ENCODE measurements at places on chromosomes 2 and 18. TPM values are rescaled to one million over a fixed set of nuclear protein-coding genes. Genes with fewer than 3 reads are reported as not detected.

DNA sequence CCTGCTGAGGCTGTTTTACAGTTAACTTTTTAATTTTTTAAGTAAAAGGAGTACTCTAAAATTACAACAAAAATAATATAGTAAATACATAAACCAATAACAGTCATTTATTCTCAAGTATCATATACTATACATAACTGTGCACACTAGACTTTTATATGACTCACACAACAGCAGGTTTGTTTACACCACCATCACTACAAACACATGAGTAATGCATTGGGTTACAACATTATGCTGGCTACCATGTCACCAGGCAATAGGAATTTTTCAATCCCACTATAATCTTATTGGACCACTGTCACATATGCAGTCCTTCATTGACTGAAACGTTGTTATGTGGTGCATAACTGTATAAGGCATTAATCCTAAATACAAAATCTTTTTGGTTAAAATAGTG, 42.5 kb downstream of the RASGRP3 start:
- DNase-seq: no peak

GRCh38 chr2:20475567-20475952, 28.7 kb downstream of the RHOB start:
- no peak for DNase-seq

DNA sequence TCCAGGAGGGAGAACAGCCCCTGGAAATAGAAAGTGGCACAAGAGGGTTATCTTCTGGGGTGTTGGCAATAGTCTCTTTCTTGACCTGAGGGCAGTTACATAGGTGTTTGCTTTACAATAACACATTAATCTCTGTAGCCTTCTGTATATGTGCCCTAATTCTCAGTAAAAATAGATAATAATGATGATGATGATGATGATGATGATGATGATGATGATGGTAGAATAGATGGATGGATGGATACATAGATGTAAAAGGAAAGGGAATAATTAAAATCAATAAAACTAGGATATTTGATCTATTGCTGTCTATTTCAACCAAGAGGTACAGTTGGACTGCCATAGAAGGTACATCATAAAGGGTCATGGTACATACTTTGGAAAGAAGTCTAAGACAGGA, 177.7 kb upstream of the VWC2L start:
- DNase-seq: no peak

- DNase-seq: no peak
Measured at GRCh38 chr2:15554525-15555218, 6.5 kb downstream of the NBAS start.

DNA sequence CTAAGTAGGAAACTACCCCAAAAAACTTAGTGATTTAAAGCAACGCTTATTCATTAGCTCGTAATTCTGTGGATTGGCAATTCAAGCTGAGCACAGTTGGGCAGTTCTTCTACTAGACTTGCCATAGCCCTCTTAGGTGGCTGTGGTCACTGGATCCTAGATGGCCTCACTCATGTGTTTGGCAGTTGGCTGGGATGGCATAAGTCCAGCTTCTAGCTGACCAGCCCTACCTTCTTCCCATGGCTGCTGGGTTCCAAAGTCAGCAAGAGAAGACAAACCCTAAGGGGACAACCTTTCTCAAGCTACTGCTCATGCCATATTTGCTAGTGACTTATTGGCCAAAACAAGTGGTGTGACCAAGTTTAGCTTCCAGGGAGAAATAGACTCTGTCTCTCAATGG, 95.3 kb downstream of the COPS8 start:
- DNase-seq: no peak

The PLCD4 gene
- total RNA-seq: 0.49 TPM

The SLC40A1 gene
- total RNA-seq: 1.5 TPM

The PID1 gene
- total RNA-seq: not detected

The AQP12B gene
- total RNA-seq: not detected

The ZBTB14 gene
- total RNA-seq: 25.5 TPM

The MDH1B gene
- 0.92 TPM for total RNA-seq

The EPAS1 gene
- total RNA-seq: 8.3 TPM

All from activated CD8-positive, alpha-beta T cell treated with anti-CD3 and anti-CD28 coated beads for 36 hours (primary cell).